GM23338 (cell line): ENCODE measurements at places on chromosomes 11 and 22. TPM values are rescaled to one million over a fixed set of nuclear protein-coding genes. Genes with fewer than 3 reads are reported as not detected.

Gene RTCB
- 99.0 and 106 TPM in 2 replicates for total RNA-seq

Gene CD3G
- not detected in 2 replicates for total RNA-seq

Gene FAM180B
- total RNA-seq = not detected in 2 replicates

Gene IL17REL
- total RNA-seq = 0.31 TPM in 1 of 2 replicates, not detected in the other

GRCh38 chr11:108592591-108593213, 866 bp downstream of the EXPH5 start:
- peak; percentile 47 for DNase-seq

Gene OR52E8
- total RNA-seq = 0.21 TPM in 1 of 2 replicates, not detected in the other

DNA sequence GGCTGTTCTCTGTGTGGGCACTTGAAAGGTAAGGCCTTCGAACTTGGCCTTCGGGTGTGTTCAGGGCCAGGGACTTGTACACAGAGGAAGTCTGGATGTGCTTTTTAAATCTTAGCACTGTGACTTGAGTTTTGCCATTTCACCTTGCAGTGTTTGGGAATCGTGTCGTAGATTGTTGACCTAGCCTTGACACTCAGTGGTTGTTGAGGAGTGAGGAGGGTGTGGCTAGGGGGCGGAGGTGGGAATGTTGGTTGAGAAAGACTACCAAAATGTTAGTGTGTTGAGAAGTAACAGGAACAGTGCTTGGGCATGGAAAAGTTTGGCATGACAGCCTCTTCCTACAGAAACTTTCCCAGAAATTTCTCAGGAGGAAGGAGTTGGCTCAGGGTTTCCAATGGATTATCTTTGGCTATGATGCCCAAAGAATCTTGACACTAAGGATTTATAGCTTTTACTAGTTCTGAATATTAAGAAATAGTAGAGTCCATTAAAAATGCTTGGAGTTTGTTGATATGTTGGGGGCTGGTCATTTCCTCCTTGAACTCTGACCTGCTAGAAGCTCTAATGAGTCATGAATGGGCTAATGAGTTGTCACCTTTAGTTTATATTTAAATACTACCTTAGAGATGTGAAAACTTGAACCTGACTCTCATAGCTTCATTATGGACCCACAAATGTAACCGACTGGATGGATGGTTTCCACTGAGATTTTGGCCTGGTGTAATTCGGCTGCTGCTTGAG, 40.6 kb downstream of the BARX2 start:
- no peak for DNase-seq

DNA sequence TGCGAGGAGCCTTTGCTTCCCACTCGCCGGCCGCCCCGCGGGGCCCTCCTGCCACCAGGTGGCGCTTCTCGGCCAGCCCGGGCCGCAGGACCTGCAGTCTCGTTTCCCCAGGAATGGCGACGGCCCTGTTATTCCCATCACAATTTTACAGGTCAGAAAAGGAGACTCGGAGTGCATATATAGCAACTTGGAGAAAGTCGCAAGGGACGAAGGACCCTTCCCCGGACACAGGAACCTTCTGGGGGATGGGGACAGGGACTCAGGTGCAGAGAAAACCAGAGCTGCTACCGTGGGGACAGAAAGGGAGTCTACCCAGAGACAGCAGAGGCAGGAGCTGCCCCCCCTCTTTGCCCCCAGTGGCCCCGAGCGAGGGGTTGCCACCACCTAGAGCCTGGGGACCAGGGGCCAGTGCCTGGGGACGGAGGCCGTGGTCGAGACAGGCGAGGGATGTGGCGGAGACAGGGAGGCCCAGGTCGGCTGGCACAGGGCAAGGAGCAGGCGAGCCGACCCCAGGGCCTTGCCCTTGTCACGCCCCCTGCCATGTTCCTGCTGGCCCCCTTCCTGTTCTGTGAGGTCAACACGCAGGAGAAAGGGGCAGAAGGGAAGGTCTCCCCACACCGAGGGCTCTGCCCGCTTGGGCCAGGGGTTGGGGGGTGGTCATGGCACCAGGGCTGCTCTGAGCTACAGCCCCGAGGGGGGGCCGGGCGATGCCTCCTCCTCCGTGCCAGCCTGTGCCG, 3.5 kb upstream of the KRTAP5-6 start:
- DNase-seq = peak; percentile 79

DNA sequence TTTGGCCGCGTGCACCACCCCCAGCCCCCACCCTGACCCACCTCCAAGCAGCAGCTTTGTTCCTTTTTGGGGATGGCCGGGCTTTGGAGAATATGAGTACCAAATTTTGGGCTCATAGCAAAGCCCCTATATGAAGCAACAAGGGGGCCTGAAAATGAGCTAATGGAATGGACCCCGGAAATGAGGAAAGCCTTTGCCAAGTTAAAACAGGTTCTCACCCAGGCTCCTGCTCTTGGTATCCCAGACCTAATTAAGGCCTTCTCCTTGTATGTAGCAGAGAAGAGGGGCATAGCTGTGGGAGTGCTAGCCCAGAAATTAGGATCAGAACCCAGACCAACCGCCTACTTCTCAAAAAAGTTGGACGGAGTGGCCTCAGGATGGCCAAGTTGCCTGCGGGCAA, 87.0 kb downstream of the PIWIL4 start:
- no peak for DNase-seq

Gene TP53I11
- total RNA-seq = 33.4 and 43.9 TPM in 2 replicates

DNA sequence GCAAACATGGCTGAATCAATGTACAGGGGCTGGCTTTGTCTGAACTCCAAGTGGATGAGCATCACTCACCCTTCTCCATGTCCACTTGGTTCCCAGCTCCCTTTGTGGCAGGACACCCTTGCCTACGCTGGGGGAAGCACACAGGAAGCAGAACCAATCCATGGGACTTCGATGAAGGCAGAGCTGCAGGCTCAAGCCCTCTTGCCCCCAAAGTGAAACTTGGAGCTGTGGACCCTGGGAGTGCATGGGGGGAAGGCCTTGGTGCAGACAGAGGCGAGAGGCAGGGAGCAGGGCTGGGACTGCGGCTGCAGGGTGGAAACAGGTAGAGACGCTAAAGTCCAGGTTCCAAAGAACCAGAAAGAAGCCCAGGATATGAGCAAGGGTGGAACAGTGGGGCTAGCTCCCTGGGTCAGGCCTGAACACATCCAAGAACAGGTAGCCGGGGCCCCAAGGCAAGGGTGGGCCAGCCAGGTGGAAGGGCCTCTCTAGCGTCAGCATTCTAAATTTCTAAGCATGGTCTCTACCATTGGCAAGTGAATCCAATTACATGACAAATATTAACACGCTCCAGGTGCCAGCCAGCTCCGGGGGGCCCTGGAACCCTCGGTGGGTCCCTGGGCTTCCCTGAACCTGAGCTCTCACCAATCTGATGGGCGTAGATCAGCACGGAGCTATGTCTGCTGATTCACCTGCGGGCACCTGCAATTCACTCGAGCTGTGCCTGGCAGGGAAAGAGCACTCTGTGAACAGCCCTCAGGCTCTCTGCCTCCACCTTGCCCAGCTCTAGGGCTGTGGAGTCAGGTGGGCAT, 532.8 kb downstream of the BRD1 start:
- no peak for DNase-seq

Gene TRIM49
- 0.27 TPM in 1 of 2 replicates, not detected in the other for total RNA-seq

GRCh38 chr11:95589893-95590612, 199.5 kb downstream of the FAM76B start:
- no peak for DNase-seq

DNA sequence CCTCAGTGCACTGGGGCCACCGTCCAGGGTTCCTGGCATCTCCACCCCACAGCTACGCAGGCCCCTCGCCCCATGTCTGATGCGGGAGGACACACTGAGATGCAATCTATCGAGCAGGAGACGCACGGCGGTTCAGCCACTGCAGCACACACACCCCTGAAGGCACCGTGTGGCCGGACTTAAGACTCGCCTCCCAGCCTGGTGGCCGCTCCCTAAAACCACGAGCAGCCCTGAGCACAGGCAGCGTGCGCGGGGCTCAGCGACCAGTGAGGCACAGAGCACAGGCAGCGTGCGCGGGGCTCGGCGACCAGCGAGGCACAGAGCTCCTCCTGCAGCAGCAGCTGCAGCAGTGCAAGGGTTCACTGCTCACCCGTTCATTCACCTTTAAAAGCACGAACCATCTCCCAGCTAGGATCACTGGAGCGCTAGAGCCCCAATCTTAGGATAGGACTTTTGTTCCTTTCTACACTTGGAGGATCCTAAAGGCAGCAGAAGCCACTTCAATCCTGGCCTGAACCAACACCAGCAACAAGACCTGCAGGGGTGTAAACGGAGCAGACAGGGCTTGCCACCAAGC, 31.4 kb downstream of the TOLLIP start:
- DNase-seq = no peak

DNA sequence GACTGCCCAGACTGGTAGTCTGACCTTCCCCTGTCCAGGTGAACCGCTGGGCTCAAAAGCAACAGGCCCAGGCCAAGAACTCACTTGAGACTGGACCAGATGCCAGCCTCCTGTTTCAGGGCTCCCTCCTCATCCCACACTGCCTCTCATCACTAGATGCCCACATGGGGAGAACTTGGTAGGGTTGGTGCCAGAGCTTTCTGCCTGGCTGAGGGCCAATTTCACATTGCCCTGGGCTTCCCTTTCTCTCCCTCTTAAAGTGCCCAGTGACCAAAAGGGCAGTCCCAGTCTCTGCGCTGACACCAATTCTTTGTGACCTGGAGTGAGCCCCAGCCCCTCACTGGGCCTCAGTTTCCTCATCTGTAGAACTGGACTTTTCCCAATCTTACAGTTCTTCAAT, 41.7 kb downstream of the C11orf58 start:
- DNase-seq = no peak

DNA sequence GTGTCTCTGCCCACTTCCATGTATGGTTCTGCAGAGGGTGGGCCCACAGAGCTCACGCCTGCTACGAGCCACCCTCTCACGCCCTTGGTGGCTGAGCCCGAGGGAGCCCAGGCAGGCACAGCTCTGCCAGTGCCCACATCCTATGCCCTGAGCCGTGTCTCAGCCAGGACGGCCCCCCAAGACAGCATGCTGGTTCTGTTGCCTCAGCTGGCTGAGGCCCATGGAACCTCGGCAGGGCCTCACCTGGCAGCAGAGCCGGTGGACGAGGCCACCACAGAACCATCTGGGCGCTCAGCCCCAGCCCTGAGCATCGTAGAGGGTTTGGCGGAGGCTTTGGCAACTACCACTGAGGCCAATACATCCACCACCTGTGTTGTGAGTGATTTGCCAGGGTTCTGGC, 64.0 kb downstream of the OTOG start:
- DNase-seq = no peak

Gene RASL10A
- total RNA-seq = 0.54 and 3.0 TPM in 2 replicates

DNA sequence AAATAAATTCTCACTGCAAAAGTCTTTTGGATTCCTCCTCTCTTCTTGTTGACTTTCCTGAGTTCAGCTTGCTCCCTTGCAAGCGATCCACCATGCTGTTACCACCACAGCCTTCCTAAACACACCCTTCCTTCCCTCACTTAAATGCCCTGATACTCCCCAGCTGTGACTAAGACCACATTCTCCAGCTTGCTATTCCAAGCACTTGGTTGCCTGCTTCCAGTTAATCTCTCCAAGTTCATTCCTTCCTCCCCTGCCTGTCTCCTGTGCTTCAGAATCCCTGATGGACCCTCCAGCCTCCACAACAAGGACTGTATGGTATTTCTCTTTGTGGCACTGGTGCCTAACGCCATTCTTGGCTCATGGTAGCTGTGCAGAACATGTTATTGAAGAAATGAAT, 603.9 kb upstream of the CADM1 start:
- no peak for DNase-seq

Gene RIC3
- total RNA-seq = 17.8 and 27.4 TPM in 2 replicates
